Stimulated activated CD4-positive, alpha-beta T cell treated with anti-CD3 and anti-CD28 coated beads, Interleukin-1b, Interleukin-23, amount 100 ng/mL, for 24 hours (primary cell): ENCODE measurements at places on chromosomes 16 and 17.
A peak's percentile ranks its signal among the peaks of the same experiment; 100 is the strongest.

GRCh38 chr17:6306820-6307219 is 128.1 kb downstream of the AIPL1 start:
- no peak for DNase-seq

GRCh38 chr16:10617662-10618420 is 37.4 kb upstream of the EMP2 start:
- DNase-seq, result no peak

DNA sequence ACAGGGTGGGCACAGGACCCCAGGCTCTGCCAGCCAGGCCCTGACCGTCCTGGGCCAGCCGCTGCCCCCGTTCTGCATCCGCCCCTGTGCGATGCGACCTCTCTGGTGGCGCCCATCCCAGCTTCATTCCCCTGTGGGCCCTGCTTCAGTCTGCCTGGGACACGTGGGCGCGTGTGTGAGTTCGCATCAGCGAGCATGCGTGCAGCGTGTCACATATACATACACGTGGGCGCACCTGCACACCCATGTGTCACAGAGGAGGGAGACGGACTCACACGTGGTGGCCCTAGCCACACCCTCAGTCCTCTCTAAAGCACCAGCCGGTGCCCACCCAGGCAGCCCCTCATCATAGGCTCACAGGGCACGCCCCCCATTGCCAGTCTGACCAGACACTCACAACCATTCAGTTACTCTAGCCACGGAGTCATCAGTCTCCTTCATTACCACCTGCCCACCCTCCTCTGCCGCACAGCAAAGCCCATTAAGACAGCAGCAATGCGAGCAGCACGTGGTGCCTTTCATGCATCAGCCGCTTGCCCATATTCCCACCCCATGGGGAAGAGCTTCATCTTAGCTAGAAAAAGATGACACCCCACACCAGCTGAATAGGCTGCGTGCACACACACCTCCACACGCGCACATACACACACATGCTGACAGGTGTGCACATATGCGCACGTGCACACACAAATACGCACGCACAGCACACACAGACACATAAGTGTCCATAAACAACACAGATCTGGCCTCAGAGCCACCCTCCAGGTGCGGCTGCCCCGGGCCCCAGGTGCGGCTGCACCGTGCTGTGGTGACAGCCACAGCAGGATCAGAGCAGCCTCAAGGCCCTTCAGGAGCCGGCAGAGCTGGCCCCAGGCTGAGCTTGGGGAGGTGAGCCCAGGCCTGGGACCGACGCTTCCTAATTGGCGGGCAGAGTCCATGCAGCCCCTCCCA is 9.5 kb upstream of the CDH15 start:
- no peak for DNase-seq

- no peak for DNase-seq
Measured at GRCh38 chr16:10551881-10552280, 28.5 kb downstream of the EMP2 start.

DNA sequence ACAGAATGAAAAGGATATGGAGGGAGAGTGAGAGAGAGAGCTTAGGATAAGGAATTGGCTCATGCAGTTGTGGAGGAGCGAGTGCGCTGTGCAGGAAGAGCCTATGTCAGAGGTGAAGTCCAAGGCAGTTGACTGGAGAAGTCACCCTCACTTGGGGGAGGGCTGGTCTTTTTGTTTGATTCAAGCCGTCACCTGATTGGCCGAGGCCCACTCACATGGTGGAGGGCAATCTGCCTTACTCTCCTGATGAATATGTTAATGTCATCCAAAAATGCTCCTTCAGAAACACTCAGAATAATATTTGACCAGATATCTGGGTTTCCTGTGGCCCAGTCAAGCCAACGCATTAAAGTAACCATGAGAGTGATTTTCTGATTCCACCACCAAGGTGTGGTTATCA is 131.7 kb downstream of the KATNIP start:
- no peak for DNase-seq

DNA sequence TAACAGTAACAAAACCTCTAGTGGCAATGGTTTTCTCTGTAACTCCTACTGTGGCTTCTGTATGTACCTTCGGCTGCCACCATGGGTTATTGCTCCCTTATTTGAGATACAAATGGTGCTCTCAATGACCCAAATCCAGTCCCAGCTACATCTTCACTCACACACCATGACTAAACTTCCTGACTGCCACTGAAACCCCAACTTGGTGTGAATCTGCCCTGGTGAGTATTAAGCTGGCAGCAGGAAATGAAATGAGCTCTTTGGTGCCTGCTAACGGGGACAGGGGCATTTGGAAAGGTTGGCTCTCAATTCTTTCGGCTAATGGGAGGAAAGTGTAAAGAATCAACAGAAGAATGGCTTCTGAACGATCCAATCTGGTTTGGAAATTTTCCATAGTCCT is 7.5 kb upstream of the SLC35B1 start:
- no peak for DNase-seq

DNA sequence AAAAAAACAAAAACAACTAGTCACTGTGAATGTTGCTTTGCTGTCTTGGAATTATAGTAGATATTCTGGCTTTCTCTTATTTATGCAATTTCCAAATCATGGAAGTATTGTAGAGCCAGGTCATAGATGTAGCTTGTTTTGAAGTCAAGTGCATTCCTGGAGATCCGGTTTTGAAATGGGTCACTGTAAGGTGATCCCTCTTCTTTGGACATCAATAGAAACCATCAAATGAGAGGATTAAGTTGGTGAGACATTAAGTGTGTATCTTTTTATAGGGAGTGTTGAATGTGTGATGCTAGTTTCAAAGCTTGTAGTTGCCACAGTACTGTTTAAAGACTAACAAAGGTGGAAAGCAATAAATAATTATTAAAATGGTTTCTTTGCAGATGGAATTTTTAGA is 4.5 kb downstream of the PRKAR1A start:
- no peak for DNase-seq

DNA sequence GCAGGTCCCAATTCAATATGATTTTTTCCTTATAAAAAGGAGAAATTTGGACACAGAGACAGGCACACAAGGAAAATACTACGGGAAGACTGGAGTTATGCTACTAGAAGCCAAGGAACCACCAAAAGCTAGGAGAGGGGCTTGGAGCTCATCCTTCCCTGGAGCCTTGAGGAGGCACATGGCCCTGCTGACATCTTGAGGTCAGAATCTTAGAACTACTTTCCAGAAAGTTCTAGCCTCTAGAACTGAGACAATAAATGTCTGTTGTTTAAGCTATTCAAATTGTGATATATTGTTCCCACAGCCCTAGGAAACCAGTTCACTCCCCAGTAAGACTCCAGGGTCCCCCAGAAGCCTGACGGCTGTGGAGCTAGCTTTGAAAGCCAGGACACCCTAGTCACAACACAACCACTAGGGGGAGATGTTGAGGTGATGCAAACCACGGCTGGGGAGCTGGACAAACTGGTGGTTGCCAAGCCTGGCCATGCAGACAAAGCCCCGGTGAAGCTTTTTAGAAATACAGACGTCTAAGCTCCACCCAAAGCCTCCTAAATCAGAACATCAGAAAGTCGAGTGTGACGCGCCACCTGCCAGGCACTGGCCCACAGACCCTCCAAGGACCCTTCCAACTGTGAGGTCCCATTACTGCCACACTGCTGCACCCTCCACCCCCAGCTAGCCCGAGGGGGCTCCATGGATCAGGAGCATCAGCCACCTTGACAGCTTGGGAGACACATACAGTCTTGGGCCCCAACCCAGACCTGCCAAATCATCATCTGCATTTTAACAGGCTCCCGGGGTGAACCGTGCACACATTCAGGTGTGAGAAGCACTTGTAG is 106.4 kb downstream of the SLC39A11 start:
- peak; percentile 16 for DNase-seq

DNA sequence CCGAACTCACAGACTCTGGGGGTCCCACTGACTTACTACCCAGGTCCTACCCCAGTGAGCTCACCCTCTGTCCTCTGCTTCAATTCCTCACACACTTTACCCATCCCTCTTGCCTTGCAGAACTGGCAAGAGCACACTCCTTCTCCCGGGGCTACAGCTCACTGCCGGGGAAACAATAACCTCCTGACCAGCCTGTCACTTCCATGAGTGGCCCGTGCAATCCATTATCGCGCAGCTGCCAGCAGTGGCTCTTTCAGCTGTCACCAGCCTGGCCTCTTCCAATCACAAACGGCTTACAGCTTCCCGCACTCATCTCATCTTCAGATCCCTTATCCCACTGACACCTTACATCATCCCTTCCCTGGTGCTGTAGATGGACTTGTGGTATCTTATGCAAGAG is 79.5 kb downstream of the CPPED1 start:
- no peak for DNase-seq

DNA sequence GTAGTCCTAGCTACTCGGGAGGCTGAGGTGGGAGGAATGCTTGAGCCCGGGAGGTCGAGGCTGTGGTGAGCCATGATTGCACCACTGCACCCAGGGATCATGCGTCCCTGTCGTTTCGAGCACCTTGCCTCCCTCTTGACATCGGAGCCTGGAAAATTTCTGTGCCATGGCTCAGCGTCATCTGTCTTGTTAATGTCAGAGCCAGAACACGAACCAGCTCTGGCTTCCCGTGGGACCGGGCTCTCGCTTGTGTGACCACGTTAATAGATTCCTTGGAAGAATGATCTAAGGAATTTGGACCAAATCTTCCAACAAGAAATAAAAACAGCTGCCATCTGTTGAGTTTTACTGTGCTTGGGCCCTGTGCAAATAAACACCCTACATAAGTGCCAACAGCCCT is 117.7 kb downstream of the ABCC1 start:
- no peak for DNase-seq

GRCh38 chr16:85364323-85365040 is 248.6 kb upstream of the GSE1 start:
- no peak for DNase-seq
